ENCODE measurements at places on chromosomes 5 and 9.

DNA sequence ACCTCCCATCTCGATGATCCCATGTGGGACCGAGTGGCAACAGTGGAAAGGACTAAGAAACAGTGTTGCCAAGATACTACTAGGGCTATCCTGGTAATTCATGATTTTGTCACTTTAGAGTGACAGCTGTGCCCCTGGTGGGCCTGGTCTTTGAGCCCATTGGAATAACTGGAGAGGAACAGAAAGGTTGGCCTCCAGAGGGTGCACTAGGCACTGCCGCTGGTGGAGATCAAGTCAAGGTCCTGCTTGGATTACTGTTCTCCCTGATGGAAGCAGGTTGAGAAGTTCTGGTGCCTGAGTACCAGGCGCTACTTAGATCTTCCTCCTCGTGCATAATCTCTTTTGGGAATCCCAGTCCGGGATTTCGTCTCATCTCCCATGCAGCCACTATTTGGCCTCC, 129.6 kb downstream of the SEC61B start:
- no peak for DNase-seq

DNA sequence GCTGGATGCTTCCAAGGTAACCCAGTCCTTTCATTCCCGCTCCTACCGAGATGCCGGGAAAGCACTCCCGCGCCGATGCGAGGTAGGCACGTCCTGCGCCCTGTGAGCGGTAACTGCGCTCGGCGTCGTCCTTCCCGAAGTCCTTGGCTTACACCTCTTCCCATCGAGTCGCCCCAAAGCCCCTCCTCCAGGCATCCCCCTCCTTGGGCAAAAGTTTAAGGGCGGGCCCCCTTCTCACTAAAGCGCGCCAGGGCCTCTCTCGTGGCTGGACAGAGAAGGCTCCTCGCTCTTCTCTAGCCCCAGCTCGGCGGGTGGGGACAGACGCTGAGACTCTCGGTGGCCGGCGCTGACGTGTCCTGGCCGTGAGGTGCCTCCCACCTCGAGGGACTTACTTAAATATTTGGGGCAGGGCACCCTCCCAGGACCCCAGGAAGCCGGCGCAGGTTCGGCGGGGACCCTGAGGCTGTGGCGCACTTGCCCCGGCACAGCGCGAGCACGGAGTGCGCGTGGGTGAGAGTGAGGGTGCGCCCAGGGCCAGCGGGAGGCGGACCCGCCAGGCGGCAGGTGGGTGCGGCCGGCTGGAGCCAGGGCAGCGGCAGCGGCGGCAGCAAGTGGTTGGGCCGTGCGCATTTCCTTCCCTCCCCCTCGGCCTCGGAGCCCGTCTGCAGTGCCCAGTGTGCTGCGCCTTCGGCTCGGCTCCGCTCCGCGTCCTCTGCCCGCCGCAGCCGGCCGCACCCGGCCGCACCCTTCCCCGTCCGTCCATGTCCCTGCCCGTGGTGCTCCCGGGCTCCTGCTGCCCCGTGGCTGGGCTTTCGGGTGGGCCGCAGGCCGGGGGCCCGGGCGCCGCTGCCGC, at the start of gene ENTREP1:
Gene ENTREP1, plus strand, starts transcription at position 667 of the 853 bp plus-strand sequence. Its CDS starts 95 bp downstream, at position 762.
- no peak for DNase-seq

GRCh38 chr5:74149395-74149794, 491.1 kb downstream of the ENC1 start:
- no peak for DNase-seq

- DNase-seq: no peak
Observed at GRCh38 chr9:76456202-76456926, 2.6 kb upstream of the GCNT1 start.

- no peak for DNase-seq
Observed at GRCh38 chr5:133878236-133878555, 90.2 kb downstream of the C5orf15 start.

DNA sequence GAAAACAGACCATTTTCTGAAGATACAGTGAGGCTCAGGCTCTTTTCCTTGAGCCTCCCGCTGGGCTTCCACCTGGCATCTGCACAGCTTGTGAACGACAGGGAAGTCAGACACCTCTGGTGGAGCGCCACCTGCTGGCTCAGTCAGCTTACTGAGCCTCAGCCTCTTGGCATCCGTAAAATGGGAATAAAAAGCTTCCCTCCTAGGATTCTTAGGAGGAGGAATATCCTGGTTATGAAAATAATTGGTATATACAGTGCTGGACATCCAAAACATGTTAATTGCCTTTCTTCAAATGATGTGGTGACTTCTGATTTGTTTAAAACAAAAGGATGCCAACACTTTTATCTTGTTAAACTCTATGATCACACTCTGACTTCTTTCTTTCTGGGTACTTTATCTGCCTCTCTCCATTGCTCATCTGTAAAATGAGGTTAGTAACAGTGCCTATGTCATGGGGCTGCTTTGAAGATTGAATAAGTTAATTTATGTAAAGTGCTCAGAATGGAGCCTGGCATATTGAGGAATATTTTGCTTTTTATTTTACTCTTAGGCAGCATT, 67.5 kb downstream of the MAMDC2 start:
- peak; percentile 57 for DNase-seq

DNA sequence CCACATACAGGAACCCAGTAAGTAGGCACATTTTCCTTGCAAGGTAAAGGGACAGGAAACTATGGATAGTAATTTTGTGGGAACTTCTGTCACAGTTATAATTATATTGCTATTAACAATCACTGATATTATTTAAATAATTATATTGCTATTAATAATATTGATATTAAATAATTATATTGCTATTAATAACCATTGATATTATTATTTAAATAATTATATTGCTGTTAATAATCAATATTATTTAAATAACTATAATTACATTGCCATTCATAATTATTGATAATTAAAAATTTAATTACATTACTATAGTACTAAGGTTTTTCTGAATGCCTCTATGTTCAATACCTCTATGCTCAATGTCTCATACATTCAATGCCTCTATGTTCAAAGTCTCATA, 385.6 kb upstream of the SGCD start:
- DNase-seq: no peak

DNA sequence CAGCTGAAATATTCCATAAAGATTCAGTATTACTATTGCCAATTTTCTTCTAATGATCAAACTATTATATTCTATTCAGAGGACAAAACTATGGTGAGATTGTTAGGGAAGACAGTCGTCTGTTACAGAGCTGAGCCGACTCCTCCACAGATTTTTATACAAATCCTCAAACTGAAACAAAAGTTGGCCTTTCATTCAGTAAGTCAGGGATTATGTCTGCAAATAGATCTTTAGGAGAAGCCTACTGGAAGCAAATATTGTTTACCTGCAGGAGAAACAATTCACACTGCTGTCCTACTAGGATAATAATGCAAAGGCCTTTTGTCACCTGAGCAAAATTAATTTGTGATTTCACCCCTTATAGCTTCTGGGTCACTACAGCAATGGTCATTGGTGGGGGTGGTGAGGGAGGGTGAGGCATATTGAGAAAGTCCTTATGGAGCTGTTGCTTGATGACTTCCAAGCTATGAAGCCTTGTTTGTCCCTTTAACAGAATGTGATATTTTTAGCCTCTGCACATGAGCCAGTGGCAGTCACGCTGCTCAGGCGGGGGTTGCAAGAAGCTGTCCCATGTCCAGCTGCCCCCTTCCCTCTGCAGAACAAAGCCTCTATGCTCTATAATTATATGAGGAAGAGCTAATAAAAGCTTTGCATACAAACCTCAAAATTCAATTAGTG, 200.5 kb upstream of the KLF9 start:
- no peak for DNase-seq

DNA sequence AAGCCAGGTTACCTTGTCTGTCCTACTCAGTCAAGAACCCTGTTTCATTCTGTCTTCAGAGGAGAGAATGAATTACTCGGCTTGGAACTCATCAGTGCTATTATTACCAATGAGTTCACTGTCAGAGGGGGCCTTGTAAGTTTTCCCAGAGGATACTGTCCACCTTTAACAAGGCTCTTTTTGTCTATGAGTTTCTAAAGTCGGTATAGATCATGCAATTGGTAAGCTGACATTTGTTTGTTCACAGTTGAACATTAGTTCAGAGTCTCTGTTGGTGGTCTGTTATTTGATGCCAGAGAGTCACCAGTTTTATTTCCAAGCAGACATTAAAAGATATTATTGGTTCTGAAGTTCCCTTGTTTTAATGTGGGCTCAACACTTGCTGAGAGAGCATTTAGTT, 58.1 kb upstream of the DHFR start:
- DNase-seq: no peak

DNA sequence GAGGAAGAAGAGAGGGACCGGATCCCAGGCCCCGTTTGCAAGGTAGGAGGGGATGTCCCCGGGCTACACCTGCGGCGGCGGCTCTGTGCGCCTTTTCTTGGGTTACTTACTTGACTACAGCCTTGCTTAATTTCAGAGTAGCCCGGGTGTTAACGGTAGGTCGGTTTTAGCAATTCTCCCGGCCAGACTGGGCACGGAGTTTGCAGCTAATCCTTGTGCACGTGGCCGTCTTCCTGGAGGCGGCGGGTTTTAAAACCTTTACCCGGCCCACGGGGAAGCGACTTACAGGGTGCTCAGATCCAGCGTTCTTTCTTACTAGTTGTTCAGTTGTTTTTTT, 313 bp downstream of the BRIX1 start:
- DNase-seq: no peak

GRCh38 chr5:38590838-38591522, 34.5 kb upstream of the LIFR start:
- no peak for DNase-seq

DNA sequence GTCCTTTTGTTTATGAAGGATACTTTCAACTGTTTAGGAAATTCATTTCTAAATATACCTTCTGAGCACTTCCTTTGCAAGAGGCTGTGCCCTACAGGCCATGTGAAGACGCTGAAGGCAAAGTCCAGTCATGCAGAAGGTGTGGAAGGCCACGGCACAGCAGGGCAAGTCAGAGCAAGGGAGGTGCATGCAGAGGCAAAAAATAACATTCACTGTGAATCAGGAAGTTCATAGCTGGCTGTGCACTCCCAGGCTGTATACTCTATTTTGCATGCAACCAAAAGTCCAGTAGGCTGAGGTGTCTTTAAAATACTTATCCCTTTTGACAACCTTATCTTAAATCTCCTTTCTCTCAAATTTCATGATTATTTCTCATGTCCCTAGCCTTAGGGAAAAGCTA, 50.3 kb downstream of the GNAQ start:
- DNase-seq: no peak

DNA sequence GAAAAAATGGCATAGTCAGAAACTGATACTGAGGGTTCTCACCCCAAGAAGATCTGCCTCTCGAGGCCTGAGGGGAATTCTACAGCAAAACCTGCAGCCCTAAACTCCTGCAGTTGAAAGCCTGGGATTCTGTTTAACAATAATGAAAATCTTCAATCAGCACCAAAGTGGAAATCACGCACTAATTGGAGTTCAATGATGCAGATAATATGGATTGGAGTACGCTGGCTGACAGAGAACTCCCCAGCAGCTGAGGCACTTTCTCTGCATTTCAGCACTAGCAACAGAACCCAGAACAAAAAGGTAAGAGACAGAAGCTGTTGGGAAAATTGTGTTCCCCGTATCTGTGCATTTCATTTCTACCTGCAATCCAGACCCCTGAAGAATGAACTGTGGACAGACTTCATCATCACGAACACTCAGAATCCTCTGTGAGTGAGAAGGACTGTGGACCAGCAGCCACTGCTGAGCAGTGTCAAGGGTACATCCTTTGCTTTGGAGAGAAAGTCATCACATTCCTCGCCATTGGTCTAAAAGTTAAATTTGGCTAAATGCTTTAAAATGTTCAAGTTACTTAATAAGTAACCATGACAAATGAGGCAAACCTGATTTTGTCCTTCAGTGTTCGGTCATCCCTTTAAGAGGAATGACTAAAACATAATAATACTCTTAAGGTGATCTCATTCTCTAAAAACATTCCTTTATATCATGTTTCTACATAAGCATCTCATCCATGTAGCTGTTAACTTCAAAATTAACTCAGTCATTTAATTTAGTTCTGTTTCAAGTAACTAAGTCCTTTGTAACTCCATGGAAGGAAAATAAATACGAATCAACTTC, 126.1 kb downstream of the GAS1 start:
- DNase-seq: no peak

- no peak for DNase-seq
Observed at GRCh38 chr5:130198927-130199326, 294.7 kb downstream of the CHSY3 start.

DNA sequence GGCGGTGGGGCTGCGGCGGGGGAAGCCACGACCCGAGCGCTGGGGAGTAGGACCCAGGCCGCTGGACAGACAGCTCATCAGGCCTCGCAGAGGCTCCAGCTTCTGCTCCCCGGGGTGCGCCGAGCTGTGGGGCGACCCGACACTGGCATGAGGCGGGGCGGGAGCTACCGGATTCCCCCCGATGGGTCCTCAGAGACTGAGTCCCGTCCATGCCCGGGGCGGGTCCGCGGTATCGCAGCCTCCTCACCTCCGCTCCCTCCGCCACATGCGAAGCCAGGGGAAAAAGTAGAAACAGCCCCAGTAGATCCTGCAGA, 2.6 kb upstream of the CCL27 start:
- DNase-seq: no peak

DNA sequence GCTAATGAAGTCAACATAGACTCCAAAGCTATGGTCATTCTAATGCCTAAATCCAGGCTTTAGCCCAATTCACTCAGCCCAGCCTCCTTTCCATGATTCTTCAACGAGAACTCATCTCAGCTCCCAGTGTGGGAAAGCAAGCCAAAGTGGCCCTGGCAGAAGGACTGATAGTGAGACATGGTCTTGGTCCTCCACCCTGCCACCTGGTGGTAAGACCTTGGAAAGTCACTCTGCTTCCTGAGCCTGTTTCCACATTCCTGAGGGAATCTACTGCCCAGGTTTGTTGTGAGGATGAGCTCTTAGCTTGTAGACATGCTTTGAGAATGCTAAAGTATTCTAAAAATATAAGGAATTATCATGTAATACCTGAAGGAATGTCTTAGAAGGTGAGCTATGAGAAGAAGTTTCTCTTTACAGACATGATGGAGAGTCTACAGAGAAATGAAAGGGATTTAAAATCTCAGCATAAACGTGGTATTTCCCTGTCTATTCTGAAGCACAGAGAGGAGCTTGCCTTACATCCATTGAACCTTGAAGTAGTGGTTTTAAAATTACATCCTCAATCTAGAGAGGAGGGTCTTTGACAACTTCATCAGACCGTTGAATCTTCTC, 173.5 kb downstream of the TRIM32 start:
- no peak for DNase-seq

DNA sequence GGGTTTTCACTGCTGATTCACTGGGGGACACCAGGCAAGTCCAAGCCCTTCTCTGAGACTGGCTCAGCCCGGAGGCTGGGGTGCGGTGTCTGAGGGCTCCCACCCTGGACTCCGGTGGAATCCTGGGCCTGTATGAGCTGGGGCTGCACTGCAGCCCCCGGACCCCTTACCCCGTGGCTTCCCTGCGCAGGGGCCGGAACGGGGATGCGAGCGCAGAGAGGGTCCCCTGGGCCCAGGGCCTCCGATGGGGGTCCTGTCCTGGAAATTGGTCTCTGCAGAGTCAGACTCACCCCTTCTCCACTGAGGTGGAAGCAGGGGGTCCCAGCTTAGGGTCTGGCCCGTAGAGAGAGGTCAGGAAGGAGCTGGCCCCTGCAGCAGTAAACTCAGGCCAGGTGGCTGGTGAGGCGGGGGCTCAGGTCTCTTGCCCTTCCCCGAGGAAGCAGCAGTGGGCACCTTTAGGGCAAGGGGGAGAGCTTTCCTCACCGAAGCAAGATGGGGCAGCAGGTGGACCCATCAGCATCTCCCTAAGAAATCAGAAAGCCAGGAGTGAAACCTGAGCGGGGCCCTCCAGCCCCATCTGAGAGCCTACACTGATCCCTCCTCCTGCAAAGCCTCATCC, 1.6 kb upstream of the VAV2 start:
- no peak for DNase-seq
